ENCODE measurements at places on chromosomes 4 and X.

GRCh38 chrX:11103006-11103405 lies 8.1 kb upstream of the HCCS start:
- no peak for DNase-seq

GRCh38 chr4:139457318-139457717 lies 3.4 kb downstream of the RAB33B start:
- DNase-seq, result no peak

GRCh38 chr4:76166480-76166879 lies 18.3 kb upstream of the NUP54 start:
- DNase-seq, result no peak

DNA sequence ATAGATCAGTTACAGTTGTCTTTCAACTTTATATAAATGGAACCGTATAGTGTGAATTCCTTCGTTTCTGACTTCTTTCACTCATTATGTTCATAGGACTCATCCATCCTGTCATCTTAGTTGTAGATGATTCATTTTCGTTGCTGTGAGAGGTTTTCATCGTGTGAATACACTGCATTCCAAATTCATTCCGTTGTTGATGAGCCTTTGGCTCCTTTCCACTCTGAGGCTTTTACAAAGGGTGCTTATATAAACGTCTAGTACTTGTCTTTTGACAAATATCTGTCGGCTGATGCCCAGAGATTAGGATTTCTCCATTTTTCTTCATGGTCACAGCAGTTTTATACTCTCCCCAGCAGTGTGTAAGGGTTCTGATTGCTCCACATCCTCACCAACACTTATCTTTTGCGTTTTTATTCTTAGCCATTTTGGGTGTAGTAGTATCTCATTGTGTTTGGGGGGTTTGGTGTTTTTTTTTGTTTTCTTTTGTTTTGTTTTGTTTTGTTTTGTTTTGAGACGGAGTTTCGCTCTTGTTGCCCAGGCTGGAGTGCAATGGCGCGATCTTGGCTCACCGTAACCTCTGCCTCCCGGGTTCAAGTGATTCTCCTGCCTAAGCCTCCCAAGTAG lies 48.6 kb downstream of the LRP2BP start:
- no peak for DNase-seq

GRCh38 chr4:159562366-159562765 lies 459.5 kb downstream of the RAPGEF2 start:
- DNase-seq, result no peak

DNA sequence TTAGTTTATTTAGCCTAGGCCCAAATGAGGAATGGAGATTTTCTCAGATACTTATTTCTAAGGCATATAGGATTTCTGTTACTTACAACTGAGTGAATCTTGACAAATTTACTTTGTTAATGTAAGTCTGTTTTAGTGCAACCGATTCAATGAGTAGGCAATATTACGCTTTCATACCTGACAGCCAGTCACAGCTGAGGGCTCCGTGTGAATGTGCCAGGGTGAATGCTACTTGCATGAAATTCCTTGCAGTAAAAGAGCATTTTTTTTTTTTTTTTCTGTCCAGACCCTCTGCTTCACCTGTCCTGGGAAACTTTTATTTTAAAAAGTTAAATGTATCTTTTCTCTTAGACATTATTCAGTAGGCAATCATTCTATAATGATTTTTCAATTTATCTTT lies 1100.0 kb downstream of the FAT4 start:
- no peak for DNase-seq

- no peak for DNase-seq
These were observed 138.9 kb upstream of the SMIM31 start for GRCh38 chr4:164614999-164615398.

GRCh38 chr4:61489927-61490326 lies 289.8 kb downstream of the ADGRL3 start:
- DNase-seq, result no peak

DNA sequence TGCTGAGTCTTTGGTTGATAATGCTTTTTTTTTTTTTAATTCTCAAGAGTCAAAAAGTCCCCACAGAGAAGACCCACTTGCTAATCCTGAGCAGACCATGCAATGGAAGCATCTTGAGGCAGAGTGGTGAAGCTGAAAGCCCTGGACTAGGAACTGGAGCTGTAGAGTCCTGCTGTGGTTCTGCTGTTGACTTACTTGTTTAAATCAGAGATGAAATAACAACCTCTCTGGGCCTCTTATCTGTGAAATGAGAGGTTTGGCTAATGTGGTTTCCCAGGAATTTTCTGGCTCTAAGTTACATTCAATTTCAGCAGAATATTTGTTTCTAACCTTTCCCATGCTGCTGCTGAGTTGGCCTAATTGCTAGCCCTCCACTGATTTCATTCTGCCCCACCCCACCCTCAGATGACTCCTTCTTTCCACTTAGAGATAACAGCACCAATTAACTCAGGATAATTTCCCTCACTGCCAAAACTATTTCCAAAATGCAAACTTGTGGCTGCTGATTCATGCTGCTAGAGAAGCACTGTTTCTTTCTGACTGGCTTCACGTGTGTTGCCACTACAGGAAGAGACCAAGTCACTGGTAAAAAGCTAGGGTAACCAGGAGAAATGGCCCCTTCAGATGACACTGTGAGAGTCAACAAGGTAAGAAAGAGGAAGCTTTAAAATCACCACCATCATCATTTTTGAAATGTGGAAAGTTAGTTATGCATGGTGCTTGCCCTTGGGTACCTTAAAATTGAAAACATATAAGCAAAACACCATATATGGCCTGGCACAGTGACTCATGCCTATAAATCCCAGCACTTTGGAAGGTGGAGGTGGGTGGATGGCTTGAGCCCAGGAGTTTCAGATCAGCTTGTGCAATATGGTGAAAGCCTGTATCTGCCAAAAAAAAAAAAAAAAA lies 326.4 kb downstream of the DCHS2 start:
- no peak for DNase-seq

GRCh38 chr4:7186031-7186430 lies 6.3 kb upstream of the SORCS2 start:
- no peak for DNase-seq

- no peak for DNase-seq
These were observed 46.1 kb downstream of the LAS1L start for GRCh38 chrX:65488495-65488894.

DNA sequence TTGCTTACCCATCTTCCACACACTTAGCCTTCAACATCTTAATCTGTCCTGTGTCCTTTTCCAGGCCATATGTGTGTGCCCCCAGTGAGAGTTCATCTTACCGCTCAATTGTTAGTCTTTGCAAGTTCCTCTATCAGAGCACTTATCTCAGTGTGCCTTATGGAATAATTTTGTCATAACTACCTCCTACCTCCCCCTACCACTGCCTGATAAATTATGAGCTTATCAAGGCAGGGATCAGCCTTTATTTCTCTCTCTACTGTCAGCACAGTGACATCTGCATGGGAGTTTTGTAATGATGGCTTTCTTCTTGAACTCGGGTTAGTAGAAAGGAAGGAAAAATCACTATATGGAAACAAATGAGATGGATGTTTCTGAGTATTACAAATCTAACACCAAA lies 53.2 kb downstream of the MTM1 start:
- no peak for DNase-seq

DNA sequence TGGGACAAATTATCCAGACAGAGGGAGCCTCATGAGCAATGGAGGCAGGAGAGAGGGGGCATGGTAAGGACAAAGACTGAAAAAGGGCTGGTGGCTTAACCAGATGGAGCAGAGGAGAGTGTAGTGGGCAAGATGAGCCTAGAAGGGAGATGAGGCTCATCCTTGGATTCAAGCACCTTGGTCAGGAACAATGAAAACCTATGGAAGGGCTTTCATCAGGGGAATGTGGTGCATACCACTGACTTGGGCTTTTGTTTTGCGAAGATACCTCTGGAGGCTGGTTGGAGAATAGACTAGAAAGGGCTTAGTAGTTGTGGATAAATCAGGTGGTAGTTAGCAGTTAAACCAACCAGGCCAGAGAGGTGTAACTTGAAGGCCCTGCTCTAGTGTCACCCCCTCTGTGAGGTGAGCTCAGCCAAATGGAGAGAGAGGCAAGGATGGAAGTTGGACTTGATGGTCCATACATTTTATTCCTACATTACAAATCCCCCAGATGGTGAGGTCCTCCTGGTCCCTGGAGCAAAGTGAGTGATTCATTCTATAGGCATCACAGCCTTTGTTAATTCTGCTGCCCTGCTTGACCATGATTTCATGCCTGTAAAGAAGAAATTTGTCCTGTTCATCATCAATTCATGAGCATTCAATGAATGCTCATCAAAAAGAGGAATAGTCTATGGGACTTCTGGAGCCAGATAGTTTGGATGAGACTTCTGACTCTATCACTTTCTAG lies 264.8 kb upstream of the IGFBP7 start:
- no peak for DNase-seq

DNA sequence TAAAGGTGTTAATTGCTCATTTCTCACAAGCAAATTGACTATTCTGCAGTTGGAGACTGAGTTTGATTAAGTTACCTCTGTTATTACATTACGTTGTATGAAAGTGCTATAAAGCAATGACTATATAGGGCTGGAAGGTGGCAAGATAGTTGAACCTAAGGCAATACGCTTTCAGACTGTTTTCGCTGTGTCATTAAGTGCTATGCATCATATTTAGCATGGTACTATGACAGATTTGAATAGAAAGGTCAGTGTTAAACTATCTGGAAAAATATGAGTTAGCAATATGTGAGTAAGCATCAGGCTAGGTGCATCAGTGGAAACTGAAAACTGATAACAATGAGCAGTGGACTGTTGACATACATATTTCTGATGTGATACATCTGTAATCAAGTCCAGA lies 206.0 kb upstream of the ARHGAP24 start:
- DNase-seq, result no peak
